ENCODE measurements at places on chromosomes 12 and 14.

GRCh38 chr12:52023976-52024688, 17.4 kb downstream of the TAMALIN start:
- DNase-seq: no peak

- no peak for DNase-seq
These were observed 135.4 kb upstream of the NUDT4 start for GRCh38 chr12:93242154-93242972.

- no peak for DNase-seq
These were observed 194.1 kb downstream of the KTN1 start for GRCh38 chr14:55773984-55774545.

- no peak for DNase-seq
These were observed 72.0 kb upstream of the FKBP4 start for GRCh38 chr12:2722806-2723205.

DNA sequence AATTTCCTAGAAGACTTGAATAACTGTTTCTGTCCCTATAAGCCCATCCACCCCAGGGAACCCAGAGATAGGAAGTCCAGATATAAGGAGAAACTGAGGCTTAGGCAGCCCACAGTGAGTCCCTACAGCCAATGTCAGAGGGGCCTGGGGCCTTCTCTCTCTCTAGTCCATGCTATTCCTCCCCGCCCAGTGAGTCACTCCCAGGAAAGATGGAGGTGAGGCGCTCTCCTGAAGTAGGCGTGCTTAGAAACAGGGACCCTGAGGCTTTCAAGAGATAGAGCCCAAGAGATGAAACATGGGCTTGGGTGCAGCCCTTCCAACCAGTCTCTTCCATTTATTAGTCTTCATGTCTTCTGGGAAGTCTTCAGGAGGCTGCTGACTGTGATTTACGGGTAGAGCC, 2.3 kb upstream of the SMUG1 start:
- DNase-seq: no peak

- DNase-seq: peak; percentile 61
These were observed 78.3 kb downstream of the LGMN start for GRCh38 chr14:92670160-92670559.

DNA sequence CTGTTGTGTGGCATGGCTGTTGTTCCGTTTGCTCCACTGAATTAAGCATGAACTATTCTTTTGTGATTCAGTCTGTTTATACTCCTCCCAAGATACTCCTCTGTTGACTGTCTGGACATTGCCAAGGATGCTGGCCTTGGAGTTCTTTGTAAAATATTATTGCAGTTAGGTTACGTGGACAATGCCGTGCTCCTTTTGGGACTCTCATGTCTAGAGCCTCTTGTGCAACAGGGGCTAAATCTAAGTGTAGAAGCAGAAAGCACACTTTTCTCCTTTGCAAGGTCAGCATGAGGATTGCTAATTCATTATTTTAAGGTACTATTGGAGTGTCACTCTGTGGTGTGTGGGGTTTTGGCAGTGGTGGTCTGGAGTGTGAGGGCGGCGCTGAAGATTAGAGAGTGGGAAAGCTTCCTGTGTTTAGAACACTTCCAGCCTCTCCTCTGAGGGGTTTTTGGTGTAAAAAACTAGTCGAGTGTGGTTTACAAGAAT, 125.4 kb downstream of the SAMD4A start:
- no peak for DNase-seq

DNA sequence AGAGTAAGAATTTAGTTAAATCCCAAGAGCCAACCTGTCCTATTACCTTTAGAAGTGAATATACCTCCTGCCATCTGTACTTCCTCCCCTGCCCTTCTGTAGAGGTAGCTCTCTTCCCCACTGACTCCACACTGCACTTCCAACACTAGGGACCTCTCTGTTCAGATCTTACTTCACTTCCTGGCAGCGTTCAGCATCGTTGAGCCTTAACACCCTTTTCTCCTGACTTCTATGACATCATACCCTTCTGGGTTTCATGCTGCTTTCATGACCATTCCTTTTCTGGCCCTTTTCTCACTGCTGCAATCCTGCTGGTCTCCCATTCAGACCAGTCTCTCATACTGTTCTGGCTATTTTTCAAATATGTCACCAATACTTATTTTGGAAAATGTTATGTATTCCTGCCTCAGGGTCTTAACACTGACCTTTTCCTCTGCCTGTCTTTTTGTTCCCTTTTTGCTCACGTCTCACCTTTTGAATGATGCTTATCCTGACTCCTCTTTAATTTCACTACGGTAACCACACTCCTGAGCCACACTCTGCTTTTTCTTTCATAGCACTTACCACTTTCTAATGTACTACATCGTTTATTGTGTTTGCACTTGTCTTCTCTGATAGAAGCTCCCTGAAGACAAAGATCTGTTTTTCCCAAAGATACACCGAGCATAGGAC, 67.6 kb downstream of the PLEKHA5 start:
- no peak for DNase-seq

DNA sequence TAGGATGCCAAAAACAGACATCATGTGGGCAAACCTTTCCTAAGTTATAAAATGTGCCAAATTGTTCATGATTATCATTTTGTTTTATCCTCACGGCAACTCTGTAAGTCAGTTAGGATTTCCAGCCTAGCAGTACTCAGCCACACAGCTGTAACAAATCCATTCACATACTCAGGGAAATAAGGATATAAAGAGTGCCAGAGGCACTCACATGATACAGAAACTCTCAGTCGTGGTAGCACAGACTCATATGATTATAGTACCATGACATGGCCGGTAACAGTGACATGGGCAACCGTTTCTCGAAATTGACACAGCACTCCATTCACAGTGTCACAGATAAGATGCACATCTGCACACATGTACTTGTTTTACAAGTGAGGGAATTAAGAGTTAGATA, 344.2 kb downstream of the LRIG3 start:
- DNase-seq: no peak

GRCh38 chr12:94089891-94090290, 58.5 kb upstream of the PLXNC1 start:
- DNase-seq: no peak

DNA sequence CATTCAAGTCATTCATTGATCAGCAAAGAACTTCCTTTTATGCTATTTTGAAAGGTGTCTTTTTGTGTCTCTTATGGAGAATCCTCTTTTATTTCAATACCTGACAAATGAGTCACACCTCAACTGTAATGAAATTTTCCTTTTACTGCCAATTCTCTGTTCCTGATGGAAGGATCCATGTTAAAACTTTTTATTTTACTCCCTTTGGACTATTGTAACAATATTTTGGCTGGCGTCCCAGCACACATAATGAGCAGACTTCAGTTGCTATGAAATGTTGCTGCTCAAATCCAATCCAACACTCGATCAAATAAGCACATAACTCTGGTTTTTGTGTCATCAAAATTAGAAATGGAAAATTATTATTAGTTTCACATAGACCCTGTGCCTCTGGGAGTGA, 21.9 kb upstream of the SLC15A5 start:
- no peak for DNase-seq

- DNase-seq: no peak
These were observed 106.2 kb downstream of the SMOC1 start for GRCh38 chr14:69985463-69985862.

GRCh38 chr12:22164139-22164538, 118.1 kb downstream of the CMAS start:
- peak; percentile 7 for DNase-seq

DNA sequence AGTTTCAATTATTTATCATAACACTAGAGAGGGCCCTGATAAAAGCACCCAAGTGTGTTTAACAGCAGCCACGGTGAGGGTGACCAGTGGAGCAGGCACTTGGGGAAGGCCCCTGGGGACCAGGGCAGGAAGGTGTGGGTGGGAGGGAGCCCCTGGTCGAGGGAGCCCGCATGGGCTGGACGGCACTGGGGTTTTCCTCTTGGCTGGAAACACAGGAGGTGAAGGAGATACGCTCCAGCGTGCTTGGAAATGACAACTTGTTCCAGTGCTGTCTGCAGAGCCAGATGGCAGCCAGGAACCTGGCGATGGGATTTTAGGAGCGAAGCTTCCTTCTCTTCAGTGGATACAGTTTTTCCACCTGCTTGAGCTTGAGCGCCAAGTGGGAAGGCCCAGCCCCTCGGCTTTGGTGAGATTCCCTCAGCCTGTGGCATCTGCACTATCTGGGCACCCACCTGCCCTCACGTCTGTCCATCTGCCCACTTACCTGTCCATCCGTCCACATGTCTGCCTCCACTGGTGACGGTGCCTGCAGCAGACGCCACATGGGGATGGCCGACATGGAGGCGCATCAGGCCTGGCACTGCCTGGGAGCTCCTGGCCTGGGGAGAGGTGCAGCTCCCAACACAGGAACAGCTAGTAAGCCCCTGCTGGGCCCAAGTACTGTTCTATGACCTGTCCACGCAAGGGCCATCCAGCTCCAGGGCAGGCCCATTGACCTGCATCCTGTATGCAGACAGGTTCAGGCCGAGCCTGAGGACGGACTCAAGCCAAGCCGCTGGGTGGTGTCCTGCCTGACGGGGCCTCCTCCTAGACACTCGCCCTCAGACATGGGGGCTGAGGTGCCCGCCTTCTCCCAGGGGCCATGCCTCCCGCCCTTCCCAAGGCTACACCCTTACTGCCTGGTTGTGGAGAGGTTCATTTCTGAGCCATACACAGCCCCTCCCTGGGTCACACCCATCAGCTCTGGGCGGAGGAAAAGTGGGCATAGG, 192.2 kb upstream of the C14orf180 start:
- no peak for DNase-seq

- DNase-seq: no peak
These were observed 918 bp downstream of the RNASE1 start for GRCh38 chr14:20801726-20802125.

GRCh38 chr14:39175445-39176262, 600 bp downstream of the PNN start:
- peak; percentile 23 for DNase-seq

DNA sequence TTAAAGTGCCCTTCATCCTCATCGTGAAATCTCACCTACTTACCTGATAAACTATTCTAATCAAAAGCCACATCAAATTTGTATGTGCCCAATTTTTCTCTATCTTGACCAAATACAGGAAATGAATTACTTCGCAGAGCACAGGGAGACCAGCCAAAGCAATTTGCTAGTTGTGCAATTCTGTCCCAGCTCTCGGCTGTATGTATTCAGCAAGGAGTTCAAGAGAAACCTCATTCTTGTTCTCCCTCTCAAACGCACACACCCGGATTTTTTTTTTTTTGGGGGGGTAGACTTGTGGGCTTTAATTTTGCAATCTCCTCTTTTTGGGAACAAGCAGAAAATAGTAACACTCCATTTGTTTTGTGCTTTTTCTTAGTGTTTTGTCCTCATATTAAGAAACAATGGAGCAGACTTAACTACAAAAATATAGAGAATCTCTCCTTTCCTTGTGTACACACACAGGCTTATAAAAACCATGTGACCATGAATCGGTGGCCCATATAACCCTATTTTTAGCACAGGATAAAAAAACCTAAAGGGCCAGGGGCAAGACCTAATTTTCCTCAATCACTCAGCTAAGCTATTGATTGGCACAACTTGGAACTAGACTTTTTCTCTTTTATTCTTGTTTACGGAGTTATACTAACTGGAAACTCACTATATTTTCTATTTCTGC, 64.2 kb downstream of the MBIP start:
- peak; percentile 26 for DNase-seq

DNA sequence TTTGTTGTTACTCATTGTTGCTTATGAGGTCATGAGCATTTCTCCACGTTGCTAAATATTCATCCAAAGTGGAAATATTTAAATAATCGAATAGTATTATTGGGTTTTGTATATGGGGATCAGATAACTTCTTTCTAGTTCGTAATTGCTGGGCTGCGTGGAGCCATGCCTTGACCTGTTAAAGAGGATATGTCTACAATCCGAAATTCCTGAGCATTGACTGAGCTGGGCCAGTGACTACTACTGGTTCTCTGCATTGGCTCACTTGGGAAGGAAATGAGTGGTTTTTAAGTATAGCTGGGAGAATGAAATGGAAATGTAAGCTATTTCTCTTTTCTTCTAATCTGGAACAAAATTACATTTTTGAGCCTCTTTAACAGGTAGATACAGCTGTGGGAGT, 163.2 kb downstream of the RPL10L start:
- no peak for DNase-seq

- DNase-seq: no peak
These were observed 74.7 kb downstream of the TRIM9 start for GRCh38 chr14:51020024-51020710.

- DNase-seq: no peak
These were observed 151.6 kb downstream of the ADGRD1 start for GRCh38 chr12:131105351-131105735.

- no peak for DNase-seq
These were observed 414 bp downstream of the UNC79 start for GRCh38 chr14:93431036-93431670.

GRCh38 chr12:91643763-91644162, 461.1 kb upstream of the DCN start:
- no peak for DNase-seq

DNA sequence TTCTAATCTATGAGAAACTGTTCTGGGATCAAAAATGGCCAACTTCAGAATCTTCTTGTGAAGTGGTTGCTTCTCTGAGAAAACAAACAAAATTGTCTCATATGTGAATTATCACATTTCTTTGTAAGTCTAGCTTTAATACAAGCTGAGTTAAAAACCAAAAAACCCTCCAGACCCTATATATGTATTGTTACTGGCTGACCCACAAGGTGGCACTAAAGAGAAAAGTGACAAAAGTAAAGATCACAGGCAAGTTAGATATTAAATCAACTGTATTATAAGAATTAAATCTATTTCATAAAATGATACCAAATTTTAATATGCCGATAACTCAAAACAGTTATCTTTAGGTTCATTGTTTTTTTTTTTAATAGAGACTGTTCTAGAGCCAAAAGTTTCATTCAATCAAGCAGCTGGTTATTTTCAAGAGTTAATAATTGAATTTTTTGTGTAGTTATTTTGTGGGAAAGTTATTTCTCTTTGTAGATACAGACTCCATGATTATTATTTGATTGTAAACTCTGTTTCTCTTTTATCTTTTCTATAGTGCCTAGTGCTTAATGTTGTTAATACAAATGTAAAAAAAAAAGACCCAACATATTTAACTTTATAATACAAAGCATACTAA, 7.5 kb upstream of the TRHDE start:
- no peak for DNase-seq

DNA sequence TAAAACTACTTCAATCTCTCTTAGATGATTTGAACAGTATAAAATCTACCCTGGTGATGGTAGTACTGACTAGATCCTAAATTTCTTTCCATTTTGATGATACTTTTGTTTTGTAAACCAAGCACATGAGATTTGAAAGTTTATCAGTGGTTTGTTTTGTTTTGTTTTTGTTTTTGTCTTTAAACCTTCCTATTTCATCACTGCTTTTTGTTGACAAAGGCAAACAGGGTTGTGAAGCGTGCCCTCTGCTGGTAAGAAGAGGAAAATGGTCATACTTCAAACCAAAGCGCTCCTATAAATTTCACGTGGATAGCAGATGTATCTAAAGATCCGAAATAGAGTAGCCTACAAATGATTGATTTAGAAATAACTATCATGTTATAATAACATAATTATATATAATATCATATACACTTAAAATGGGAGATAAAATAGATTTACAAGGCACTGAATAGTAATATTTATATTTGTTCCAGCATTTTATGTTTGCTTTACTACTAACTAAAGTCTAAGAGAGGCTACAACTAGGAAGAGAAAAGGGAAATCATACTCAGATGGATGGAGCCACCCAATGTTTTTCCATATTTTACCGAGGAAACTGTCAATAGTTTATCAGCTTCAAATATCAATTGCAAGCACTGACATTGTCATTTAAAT, 254.0 kb upstream of the USP15 start:
- DNase-seq: peak; percentile 54

GRCh38 chr14:90814806-90815571, 1.2 kb downstream of the TTC7B start:
- no peak for DNase-seq
